ENCODE measurements at places on chromosomes 7 and 10.

GRCh38 chr7:55382251-55382650, 17.1 kb downstream of the LANCL2 start:
- no peak for DNase-seq

- peak; percentile 48 for DNase-seq
These were observed 85.6 kb downstream of the PRKG1 start for GRCh38 chr10:51159841-51160240.

DNA sequence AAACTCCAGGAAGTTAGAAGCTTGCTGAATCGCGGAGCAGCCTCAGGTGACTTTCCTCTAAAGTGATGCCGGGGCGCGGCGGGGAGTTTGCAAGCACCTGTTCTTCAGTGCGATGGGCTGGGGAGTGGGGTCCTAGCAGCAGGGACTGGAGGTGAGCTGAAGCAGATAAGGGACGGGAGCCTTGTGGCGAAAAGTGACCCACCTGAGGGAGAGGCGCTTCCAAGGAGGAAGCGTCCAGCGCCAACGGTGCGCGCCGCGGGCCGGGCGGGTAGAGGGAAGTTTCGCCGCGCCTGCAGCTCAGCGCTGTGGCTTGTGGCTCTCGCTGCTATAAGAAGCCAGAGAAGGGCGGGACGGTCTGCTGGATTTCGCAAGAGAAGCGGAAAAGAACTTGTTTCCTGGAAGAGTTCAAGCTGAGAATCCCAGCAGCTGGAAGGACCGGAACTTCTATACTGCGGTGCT, at the start of gene STEAP4:
Gene STEAP4, minus strand, starts transcription at position 305 of the 459 bp plus-strand sequence. CDS start 22,625 bp downstream, outside the sequence.
- DNase-seq = peak; percentile 44

- peak; percentile 7 for DNase-seq
These were observed 163.2 kb downstream of the AVL9 start for GRCh38 chr7:32658467-32658869.

GRCh38 chr10:123557366-123558108, 108.6 kb upstream of the GPR26 start:
- no peak for DNase-seq

GRCh38 chr7:14351167-14351566, 361.7 kb upstream of the ETV1 start:
- no peak for DNase-seq

DNA sequence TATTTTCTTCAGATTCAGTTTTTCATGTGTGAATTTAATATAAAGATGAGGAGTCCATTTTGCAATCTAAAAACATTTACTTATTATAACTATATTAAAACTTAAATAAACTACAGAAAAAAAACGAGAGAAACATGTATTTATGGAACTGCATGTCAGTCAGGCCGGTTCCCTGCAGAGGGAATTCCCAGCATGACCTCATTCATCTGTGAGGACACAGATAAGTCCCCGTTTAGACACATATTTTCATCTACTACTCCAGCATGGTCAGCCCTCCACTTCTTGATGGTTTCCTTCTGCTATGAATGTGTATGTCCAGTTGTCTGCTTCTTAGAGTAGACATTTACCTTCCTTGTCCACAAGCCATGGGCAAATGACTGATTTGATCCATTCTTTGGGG, 339.1 kb downstream of the SEMA3D start:
- peak; percentile 12 for DNase-seq

DNA sequence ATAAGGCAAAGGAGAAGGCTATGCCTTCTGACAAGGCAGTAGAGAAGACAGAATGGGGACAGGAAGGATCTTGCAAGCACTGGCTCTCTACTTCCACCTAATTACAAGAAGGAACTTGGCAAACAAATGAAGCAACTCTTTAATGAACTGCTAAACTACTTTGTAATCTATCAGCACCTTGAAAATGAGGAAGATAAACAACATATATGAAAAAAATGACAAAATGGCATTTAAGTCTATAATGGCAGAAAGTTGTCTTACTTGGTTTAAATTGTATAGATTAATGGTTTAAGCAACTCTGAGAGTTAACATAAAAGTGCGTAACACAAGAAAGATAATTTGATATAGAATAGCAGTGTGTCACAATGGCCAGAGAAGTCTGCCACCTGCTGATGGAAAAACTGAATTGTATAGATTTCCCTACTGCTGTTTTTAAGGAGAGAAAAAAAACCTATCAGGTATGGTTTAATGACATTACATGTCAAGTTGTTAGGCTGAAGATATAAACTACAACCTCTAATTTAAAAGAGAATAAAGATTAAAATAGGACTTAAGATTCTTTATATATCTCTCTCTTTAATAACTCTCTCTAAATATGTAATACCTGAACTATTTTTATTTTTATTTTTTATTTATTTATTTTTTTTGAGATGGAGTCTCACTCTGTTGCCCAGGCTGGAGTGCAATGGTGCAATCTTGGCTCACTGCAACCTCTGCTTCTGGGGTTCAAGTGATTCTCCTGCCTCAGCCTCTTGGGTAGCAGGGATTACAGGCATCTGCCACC, 11.8 kb downstream of the NT5C3A start:
- DNase-seq = peak; percentile 53

DNA sequence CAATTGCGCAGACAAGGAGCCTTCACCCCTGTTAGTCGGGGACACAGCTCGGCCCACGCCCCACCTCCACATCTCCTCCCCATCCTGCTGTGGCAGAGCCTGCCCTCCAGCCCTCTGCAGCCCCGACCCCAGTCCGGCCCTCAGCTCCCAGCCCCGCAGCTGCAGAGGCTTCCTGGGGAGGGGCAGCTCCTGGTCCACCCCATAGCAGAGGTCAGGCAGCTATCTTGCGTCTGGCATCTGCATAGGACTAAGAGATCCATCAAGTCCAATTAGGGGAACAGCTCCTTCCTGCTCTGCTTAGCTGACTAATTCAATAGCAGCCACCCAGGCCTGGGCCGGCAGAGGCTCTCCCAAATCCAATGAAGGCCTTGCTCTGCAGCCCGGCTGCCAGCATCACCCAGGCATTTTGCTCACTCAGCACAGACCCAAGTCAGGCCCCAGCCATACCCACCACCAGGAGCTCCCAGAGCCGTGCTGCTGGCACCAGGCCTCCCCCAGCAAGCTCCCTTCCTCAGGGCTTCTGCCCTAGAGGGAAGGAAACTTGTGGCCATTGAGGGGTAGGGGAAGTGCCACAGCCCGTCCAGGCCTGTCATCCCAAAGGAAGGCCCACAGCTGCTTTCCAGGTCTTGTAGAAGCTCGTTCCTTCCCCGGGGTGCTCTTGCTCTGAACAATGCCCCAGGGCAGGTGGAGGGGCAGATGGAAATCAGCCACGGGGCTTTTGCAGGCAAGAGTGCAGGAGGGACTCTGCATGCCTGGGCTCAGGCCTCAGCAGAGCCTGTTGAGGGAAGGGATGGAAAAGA, 106.2 kb upstream of the RET start:
- no peak for DNase-seq

- DNase-seq = peak; percentile 91
These were observed 7.3 kb downstream of the FGFBP3 start for GRCh38 chr10:91901784-91902677.

GRCh38 chr7:158228986-158229385, 358.6 kb downstream of the PTPRN2 start:
- no peak for DNase-seq

DNA sequence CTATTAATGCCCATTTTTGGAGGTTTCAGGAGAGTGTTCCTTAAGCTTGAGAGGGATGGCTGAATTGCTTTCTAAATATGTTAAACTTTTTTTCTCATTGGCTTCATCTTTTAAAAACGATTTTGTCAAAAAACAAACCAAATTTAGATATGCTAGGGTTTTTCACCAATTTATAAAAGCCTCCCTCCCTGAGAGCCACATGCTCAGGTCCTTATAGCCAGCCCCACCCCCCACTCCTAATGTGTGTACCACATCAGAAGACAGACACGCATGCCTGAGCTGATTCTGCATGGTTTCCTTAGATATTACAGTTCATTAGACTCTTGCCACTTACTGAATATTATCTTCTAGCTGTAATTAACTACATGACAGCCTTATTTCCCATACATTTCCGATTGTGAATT, 2.0 kb downstream of the CUL1 start:
- peak; percentile 60 for DNase-seq

DNA sequence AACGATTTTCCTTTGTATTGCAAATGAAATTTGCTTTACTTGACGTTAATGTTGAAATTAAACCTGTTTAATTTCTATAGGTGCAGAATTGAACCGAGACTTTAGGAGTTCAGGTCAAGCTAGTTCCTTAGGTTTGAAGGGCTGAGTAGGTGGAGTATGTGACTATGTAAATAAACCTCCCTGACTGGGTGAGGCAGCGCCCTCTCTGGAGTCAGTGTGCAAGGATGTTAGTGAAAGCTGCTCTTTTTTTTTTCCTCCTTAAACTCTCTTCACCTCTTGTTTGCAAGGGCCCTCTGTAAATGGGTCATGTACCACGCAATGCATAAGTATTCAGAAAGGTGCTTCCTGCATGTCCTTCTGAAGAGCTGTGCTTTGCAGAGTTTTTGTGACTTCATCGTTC, 33.8 kb downstream of the GALNT17 start:
- DNase-seq = no peak

GRCh38 chr7:134674424-134674823, 27.8 kb downstream of the BPGM start:
- no peak for DNase-seq

DNA sequence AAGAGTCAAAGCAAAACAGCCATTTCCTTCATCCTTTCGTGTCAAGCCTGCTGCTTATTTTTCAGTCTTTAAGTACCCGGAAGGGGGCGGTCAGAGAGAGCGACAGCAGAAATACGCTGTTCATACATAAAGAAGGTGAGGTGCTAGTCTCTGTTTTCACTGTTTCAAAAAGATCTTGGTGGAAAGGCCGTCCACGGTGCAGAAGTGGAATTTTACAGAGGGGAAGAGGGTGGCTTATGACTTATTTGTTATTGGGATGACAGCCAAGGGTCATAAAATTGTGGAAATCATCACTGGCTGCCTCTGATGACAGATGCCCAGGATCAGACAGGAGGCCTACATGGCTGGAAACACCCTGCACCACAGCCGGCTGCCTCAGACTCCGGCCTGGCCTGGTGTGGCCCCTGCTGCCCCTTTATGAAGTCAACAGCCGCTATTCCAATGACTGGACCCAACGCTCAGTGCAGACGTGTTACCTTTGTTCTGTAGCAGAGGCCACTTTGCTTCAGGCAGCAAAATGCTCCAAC, 57.0 kb downstream of the HIPK2 start:
- no peak for DNase-seq

DNA sequence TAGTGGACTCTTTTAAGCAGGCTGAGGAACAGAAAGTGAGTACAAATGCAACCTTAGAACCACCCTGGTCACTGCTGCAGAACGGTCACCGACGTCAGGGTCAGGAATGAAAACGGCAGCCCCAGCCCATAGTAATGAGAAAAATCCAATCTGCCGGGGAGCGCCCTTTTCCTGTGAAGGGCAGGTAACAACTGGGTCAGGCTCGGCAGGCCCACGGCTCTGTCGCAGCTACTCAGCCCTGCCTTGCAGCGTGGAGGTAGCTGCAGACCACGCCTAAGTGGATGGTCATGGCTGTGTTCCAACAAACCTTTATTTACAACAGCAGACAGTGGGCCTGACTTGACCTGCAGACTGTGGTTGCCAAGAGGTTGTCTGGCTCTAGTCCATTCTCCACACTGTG, 563.2 kb downstream of the DNAJB6 start:
- DNase-seq = no peak

DNA sequence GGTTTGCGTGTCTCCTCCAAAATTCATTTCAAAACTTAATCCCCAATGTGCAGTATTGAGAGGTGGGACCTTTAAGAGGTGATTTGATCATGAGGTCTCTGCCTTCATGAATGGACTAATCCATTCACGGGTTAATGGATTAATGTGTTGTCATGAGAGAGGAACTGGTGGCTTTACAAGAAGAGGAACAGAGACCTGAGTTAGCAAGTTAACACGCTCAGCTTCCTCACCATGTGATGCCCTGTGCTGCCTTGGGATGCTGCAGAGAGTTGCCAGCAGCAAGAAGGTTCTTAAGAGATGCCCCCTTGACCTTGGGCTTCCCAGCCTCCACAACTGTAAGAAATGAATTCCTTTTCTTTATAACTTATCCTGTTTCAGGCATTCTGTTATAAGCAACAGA, 3.7 kb upstream of the TCTN3 start:
- DNase-seq = no peak

GRCh38 chr7:104969183-104969582, 44.8 kb upstream of the KMT2E start:
- no peak for DNase-seq

DNA sequence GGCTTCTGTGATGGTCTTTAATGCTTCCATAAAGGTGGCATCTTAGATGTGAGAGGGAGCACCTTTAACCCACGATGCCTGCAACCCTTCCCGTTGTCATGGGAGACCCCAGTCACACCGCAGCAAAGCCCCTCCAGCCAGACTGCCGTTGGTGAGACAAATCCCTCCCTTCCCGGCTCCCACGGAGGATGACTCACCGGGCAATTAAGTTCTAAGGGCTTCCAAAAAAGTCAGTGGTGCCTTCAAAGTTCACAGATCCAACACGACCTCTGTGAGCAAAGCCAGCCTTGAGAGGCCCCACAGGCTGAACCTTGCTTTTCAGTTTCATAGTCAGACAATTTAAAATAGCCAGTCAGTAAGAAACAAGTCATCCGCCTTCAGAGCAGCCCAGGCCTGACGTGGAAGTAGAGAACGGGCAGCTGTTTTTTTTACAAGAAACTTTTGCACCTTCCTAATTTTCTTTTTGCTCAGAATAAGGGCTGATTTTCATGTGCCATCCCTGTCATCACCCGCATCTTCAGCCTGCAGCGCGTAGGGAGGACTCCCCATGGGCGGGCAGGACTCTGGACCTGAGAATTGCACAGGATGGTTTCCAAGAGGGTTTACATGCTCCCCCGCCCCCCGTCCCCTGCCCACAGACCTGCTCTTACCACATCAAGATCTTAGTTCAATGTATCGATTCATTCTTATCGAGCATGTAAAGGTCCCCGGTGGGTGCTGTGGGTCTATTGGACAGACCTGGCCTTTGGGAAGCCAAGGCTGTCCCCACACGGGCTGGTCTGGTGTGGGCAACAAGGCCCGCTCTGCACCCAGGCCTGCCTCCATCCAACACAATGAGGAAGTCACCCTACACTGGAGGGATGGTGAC, 333.9 kb downstream of the DNAJB6 start:
- peak; percentile 19 for DNase-seq

GRCh38 chr10:27225642-27226257, 14.8 kb downstream of the ACBD5 start:
- DNase-seq = no peak

DNA sequence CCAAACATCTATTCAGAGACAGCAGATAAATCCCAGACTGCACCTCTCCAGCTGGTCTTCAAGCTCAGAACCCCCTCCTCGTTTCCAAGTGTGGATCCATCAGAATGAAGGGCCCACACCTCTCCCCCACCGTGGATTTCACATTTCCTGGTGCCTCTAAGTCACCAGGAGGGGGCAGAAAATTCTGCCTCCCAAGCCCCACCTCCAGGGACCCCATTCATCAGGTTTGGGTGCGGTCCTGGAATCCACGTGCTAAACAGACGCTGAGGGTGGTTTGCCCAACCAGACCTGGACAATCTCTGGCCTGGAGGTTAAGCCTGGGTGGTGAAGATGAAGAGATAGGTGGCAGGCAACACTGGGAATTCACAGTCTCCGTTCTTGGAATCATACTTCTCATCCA, 92.4 kb downstream of the WDR11 start:
- DNase-seq = no peak

Data from fibroblast of skin of back (primary cell).